ENCODE measurements at places on chromosomes 11 and 22.

- no peak for DNase-seq
Measured at GRCh38 chr22:37636186-37636948, 3.1 kb upstream of the SH3BP1 start.

- DNase-seq: no peak
Measured at GRCh38 chr22:41777749-41778425, 22.6 kb upstream of the CCDC134 start.

GRCh38 chr11:74749127-74749964 is 697 bp downstream of the RNF169 start:
- peak; percentile 62 for DNase-seq

GRCh38 chr11:67584205-67584880 is 731 bp downstream of the GSTP1 start:
- DNase-seq: no peak

- no peak for DNase-seq
Measured at GRCh38 chr22:27123880-27124279, 466.5 kb downstream of the MIAT start.

- no peak for DNase-seq
Measured at GRCh38 chr11:64230985-64231365, 627 bp downstream of the DNAJC4 start.

DNA sequence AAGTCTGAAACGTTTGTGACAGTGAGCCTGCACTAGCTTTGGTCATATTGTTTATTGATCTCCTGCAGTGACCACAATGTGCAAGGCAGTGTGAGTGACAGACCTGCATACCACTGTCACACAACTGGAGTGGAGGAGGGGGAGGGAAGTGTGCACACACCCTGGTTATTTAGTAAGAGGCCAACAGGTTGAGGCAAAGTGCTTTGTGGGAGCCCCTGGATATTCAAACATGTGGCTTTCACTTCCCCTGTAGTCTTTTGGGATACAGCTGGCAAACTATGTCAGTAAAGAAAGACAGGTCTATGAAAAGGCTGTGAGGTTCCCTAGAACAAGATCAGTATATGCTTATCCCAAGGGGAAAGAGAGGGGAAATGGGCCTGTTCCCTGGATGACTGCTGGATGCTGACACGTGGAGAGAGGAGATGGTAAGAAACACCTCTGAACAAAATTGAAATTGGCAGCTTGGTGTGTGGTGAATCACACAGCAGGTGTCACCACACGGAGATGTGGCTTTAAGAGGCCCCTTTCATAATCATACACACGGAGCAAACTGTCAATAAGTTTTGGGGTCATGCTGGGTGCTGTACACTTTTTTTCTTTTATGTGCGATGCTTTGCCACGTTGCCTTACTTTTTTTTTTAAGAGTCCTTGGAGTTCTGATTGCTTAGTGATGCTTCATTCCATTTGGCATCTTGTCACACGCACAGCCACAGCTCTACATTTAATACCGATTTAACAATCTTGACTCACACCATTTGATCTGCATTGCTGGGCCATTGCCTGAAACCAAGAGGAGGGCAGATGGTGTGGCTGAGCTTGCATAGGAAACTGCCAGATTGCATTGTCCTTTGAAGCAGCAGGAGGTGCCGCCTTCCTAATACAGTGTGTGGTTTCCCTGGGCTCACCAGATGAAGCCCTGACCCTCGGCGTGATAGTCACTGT is 11.3 kb downstream of the OSBP2 start:
- DNase-seq: no peak

- DNase-seq: no peak
Measured at GRCh38 chr11:32213223-32213622, 122.3 kb downstream of the RCN1 start.
